ENCODE measurements at places on chromosomes 5 and 9.

- DNase-seq: no peak
These were observed 24.7 kb downstream of the LHX6 start for GRCh38 chr9:122204055-122204454.

GRCh38 chr5:55411876-55412275, 104.1 kb downstream of the MTREX start:
- DNase-seq: no peak

- DNase-seq: no peak
These were observed 47.2 kb downstream of the GLDC start for GRCh38 chr9:6598249-6598725.

- no peak for DNase-seq
These were observed 24.0 kb upstream of the OCLN start for GRCh38 chr5:69468631-69469030.

DNA sequence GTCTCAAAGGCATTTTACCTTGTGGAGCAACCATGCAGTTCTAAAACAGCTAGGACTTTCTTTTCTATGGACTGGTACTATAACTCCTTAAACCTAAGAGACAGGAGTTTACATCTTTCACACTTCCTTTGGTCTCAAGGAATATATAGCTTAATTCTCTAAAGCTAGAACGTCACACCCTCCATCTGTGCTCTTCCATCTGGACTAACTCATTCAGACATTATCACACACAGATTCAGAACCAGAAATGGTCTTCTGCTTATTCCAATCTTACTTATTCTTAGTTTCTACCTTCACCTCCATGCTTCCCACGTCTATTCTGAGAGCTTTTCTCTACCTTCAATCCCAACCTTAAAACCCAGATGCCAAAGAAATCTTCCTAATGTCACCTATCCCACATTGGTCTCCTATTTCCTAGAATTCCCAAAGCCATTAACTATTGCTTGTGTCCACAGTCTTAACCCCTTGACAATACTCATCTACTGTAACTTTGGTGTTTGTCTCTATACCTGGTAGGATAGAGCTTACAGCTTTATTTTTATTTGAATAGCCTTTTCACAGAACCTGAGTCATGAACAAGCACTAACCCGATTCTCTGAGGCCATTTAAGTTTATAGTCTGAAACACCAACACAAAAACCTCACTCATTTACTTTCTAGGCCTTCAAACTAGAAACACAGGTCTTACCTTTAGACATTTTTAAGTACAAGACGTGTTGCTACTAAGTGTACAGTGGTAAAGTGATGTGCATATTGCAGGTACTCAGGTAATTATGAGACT, 22.8 kb downstream of the CSNK1A1 start:
- DNase-seq: no peak

GRCh38 chr9:119071636-119072035, 297.6 kb downstream of the BRINP1 start:
- DNase-seq: no peak

GRCh38 chr5:8114597-8115266, 245.8 kb downstream of the MTRR start:
- no peak for DNase-seq

- peak; percentile 21 for DNase-seq
These were observed 179.7 kb upstream of the ANKRD55 start for GRCh38 chr5:56412601-56413379.

GRCh38 chr9:124088476-124088837, 76.9 kb downstream of the LHX2 start:
- no peak for DNase-seq

- DNase-seq: no peak
These were observed 32.2 kb upstream of the KCNIP1 start for GRCh38 chr5:170471551-170472178.

DNA sequence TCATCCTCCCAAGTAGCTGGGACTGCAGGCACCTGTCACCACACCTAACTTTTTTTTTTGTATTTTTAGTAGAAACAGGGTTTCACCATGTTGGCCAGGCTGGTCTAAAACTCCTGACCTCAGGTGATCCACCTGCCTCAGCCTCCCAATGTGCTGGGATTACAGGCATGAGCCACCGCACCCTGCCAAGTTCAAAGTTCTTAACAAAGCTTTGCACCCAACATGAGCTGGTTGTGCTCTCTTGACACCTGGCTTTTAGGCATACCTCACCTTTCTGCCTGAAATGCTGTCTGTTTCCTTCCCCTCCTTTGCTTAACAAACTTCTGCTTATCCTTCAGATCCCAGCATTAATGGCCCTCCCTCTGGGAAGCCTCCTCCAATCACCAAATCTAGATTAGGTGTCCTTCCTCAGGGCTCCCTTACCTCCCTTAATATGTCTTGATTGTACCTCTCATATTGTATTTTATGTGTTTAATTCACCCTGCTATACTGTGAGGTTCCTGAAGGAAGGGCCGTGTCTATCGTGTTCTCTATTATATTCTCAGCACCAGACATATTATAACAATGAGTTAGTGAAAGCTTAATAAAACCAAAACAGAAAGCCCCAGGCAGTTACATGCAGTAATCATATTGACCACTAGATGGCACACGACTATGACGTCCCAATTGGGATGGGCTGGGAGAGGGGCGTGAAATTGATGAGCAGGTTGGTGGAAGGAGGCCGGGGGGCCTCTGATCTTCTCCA, 62.9 kb upstream of the PPARGC1B start:
- peak; percentile 13 for DNase-seq

- DNase-seq: no peak
These were observed 41.4 kb downstream of the PSIP1 start for GRCh38 chr9:15469406-15469805.

DNA sequence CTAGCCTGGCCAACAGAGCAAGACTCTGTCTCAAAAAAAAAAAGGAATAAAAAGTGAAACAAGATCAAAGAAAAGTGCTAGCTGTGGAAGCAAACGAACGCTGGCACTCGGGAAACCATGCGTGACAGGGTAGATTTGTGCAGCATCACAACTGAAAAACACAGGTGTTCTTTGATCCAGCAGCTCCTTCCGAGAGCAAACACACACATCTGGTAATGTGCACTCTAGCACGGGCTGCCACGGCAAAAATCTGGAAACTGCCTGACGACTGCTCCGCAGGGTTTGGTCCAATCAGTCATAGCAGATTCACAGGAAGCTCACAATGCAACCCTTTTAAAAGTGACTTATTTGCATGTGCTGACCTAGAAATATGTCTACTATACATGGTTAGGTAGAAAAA, 80.0 kb downstream of the SYK start:
- no peak for DNase-seq

GRCh38 chr5:102087906-102088305, 208.2 kb downstream of the SLCO4C1 start:
- DNase-seq: no peak

DNA sequence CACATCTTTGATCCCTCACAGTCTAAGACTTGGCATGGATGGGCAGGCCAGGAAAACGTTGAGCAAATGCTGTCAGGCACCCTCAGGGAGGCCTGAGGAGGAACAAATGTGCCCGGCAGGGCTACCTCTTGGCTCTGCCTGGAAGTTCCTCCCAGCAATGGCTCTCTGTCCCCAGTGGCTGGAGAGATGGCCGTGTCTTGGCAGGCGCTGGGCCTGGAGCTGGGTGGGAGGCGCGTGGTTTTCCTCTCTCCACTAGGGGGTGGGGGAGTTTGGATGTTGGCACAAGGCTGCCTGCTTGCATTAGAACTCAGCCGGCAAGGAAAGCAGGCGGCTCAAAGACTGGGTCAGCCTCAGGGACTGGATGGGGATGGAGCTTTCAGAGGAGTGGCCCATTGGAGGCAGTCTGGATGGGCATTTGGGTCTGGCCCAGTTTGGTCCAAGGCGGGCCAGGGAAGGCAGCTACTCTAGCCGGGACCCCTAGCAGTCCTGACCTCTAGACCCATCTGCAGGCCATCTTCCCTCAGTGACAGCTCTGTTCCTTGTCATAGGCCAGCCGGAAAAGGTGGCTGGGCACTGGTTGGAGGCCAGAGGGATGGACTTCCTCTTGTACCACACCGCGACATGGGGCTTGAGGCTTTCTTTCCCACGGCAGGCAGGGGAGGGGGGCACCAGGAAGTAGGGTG, 68.2 kb upstream of the STC2 start:
- no peak for DNase-seq

DNA sequence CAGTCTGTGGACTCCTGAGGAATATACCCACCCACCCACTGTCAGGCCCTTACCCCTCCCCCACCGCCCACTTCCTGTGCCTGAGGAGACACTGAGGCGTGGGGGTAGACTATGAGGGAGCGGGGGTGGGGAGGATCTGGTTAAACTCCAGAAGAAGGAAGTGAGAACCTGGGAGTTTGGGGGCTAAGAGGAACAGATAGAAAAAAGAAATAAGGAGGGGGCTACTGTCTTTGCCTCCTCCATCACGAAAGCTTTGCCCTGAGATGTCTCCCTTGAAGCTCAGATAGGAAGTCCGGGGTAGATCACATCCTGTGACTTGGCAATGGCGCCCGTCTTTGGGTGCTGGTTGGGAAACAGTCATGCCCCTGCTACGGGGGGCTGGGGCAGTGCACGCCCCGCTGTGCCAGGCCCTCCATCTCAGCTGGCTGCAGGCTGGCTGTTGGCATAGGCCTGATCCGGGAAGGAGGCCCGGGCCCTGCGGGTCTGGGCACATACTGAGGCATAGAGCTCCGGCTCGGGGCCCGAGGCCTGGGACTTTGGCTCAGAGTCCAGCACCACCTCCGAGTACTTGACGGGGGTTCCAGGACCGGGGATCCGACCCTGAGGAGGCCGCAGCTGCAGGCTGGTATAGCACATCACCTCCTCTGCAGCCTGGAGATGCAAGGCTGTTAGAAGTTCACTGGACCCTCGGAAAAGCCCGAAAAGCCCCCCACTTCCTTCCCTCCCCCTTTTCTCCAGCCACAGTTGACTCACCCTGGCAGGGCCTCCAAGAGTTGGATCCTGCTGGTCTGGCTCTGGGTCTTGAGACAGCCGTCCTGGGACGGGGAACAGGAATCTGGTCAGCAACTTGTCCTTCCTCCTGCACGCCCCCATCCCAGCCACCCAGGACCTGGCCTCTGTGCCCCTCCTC, 1.0 kb downstream of the SIT1 start:
- peak; percentile 73 for DNase-seq

DNA sequence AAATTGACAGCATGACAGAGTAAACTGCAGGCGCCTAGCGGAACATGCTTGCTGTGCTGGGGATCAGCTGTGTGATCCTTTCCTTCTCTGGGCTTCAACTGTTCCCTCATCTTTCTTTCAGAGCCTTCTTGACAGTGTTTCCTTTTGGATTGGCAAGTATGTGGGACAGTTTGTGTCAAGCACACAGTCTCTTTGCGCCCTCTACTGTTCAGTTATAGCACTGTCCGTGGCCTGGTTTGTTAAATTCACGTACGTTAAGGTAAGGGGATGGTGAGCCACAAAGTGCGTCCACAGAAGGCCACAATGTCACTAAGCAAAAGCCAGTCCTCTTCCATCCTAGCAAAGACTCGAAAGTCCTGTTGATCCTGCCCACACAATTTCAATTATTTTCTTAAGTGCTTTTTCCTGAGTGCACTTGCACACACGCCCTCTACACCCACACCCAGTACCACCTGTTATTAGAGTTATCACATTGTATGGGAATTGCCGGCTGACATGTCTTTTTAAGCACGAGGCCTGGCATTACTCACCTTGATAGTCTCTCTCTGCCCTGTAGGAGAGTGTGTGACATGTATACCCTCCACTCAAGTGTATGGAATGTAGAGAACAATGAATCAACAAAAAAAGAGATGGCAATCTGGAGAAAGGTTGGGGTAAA, 22.5 kb upstream of the PTPN3 start:
- peak; percentile 4 for DNase-seq

DNA sequence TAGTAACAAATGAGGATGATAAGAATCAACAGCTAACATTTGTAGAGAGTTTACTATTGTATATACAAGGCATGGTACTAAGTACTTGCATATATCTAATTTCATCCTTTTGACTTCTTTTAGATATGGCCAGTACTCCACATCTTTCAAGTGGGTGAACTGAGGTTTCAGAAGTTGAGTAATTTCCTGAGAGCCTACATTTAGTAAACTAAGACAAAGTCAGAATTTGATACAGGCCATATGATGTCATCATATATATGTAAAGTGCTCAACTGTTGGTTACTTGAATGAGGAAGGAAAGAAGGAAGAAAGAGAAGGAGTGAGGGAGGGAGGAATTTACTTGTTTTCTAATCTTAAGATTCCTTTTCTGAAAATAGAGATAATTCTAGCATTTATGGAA, 52.8 kb downstream of the GRIA1 start:
- no peak for DNase-seq

GRCh38 chr5:128199611-128200010, 116.0 kb downstream of the SLC12A2 start:
- no peak for DNase-seq

- peak; percentile 57 for DNase-seq
These were observed 6.4 kb upstream of the RALGDS start for GRCh38 chr9:133127340-133127981.

DNA sequence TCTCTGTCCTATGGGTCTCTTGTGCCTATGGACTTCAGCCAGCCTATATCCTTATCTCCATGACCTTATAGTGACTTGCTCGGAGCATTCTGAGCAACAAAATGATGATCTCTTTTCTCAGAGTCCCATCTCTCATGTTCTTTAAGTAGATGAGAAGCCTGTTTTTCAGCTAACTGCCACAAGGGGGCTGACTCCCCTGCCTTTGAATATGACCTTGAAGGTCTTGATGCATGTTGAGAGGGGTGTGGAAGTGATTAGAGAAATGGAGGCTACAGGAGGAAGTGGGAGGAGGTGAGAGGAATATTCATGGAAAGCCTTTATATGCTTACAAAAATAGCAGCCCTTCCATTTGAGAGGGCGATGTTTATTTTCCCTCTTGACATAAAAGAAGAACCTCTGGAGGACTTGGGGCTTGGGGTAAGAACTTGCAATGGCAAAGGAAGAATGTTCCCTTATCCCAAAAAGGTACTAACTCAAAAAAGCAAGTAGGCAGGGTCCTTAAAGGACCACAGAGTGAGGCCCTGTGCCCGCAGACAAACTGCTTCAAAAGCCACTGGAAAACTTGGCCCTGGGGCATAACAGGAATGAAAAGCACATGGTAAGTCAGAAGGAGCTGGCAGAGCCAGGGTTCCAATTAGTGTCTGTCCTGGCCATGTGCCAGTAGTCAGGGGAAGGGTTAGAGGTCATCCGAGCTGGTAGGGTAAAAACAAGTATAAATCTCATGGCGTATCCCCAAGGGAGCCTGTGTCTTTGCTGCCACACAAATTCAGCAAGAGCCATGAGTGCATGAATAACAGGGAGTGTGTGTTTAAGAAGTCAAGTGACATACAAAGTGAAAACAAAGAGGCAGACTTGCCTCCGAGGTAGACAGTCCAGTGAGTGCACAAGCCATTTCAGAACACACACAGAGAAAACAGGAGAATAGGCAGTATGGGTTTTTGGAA, 39.1 kb downstream of the FGD3 start:
- peak; percentile 75 for DNase-seq
